ENCODE measurements at places on chromosomes 7 and 10. TPM values are rescaled to one million over a fixed set of nuclear protein-coding genes. Genes with fewer than 3 reads are reported as not detected.

The C10orf53 gene
- total RNA-seq = not detected

The FAM25G gene
- not detected for total RNA-seq

The LRGUK gene
- total RNA-seq = not detected

The PRPS1L1 gene
- total RNA-seq = not detected

The CADPS2 gene
- 5.7 TPM for total RNA-seq

The ASIC3 gene
- 0.17 TPM for total RNA-seq

The PDSS1 gene
- total RNA-seq = 9.6 TPM

The C7orf57 gene
- total RNA-seq = not detected

The PDLIM1 gene
- total RNA-seq = 24.2 TPM

The SKAP2 gene
- 24.4 TPM for total RNA-seq
